CD4-positive, alpha-beta T cell treated with Interleukin-4 for 1 hour (primary cell): ENCODE measurements at places on chromosomes 3 and 15.

DNA sequence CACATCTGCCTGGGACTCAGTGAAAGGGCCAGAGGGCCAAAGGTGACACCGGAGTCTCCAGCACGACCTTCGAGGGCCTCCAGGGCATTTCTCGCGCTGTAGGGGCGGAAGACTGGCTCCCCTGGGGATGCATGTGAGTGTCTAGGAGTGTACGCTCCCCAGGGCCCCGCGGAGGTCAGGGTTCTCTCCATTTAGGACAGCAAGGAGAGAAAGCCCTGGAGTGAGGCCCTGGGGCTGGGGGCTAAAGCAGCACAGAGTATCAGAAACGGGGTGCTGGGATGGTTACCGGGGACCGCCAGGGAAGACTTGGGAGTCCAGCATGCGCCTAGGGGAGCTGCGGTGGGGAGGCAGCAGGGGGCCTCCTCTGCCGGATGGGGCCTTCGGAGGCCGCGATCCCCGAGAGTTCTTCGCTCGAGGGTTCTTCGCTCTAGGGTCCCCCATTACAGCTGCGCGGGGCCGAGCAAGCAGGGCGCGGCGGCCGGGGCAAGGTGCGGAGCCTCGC is 595 bp upstream of the APBA2 start:
- no peak for DNase-seq

DNA sequence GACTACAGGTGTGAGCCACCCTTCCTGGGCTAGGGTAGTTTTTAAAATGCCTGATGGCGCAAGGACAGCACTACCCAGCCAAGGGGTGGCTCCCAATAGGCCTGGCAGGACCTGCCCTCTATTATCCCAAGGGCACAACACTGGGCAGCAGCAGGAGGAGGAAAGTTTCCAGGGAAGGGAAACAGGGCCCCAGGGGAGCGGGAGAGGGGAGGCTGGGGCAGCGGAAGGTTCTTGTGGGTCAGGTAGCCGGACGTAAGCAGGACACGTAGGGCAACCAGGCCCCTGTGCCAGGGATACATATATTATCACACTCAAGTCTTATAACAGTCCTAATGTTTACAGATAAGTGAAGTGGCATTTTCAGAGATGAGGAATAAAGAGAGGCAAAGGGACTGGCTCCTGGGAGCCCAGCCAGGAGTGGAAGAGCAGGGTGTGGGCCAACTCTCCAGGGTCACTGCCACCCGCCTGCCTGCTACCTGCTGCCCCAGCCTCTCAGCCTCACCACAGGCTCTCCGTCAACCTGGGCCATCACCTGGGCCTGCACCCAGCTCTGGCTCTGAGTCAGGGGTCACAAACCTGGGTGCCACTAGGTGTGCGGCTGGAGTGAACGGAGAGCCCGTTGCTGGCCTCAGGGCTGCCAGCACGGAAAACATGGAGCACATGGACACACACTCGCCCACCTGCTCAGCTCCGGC is 73.2 kb upstream of the SNRPA1 start:
- no peak for DNase-seq

GRCh38 chr3:189587664-189588040 is 43.5 kb upstream of the TP63 start:
- no peak for DNase-seq

DNA sequence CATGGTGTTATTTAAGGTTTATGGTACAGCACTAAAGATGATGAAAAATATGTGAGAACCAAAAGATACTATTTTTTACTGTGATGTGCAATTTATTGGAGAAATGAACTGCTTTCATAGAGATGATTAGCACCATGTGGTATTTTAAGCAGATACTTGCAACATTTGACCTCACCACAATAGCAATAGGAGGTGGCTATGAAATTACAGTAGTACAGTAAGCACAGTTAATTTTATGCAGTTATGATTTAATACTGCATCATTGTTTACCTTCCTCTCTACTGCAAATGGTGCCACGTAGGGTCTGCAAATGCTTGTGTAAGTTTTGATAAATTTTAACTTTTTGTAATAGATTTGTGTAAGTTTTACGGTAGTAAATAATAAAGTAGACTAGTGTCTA is 14.0 kb downstream of the PYGO1 start:
- DNase-seq, result no peak

DNA sequence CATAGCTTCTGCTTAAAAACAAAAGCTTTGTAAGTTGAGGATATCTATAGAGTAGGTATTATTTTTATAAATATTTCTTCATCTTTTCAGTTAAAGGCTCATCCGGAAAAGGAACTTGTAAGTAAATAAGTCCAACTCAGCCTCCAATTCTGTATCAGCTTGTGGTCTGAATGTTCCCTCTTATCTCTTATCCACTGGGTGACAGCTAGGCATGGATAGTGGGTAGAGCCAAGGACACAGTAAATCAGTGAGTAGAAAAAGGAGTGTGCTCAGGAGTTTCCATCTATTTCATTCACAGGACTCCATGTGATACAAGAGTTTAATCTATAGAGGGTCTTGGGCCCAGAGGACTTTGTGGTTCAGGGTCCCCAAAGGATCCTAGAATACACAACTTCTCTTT is 50.9 kb downstream of the FRMD5 start:
- no peak for DNase-seq

DNA sequence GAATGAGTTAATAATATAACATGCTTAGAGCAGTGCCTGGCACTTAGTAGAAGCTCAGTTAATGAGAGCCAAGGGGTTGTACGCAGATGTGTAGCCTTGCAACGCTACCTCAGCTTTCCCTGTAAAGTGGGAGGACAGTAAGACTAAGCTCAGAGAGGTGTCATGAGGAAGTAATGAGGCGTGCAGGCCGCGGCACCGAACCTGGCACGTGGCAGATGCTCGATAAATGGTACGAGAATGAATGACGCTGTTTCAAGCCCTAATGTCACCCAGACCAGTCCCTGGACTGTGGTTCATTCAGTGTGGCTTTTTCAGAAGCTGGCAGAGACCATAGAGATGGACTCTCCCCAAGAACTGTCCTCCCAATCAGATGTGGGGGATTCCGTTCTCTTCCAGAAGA is 21.2 kb downstream of the GRIP2 start:
- DNase-seq, result no peak

GRCh38 chr3:31345581-31345980 is 187.1 kb upstream of the STT3B start:
- no peak for DNase-seq
